ENCODE measurements at places on chromosomes 2 and 18. TPM values are rescaled to one million over a fixed set of nuclear protein-coding genes. Genes with fewer than 3 reads are reported as not detected.

The CNDP1 gene
- 0.29 TPM for total RNA-seq

The SCN3A gene
- total RNA-seq: not detected

The TRAK2 gene
- 13.8 TPM for total RNA-seq

DNA sequence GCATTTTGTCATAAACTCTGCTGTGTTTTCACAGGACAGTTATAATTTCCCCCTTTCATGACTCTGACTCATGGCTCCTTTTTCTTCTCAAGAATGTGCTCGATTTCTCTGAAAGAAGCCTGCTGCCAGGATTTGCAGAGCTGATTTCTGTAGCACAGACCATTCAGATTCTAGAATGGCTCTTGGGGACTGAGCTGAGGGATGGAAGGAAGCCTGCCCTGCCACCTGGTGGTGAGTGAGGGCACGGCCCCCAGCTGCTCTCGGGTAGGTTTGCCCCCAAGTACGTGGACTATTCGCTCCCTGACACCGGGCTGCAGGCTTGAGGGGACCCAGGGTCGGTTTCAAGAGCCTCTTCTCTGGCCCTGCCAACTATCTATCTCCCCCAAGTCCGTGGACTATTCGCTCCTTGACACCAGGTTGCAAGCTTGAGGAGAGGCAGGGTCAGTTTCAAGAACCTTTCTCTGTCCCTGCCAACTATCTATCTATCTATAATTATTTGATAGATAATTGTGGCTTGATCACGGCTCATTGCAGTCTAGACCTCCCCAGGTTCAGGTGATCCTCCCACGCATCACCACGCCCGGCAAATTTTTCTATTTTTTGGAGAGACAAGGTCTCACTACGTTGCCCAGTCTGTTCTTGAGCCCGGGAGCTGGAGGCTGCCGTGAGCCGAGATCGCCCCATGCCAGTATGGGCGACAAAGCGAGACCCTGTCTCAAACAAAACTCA lies 1.4 kb upstream of the SMYD5 start:
- peak overlapping the region; percentile 16 for H3K4me3 ChIP-seq
- no peaks in the 10 kb centered on the region for H3K36me3 ChIP-seq
- H3K27ac ChIP-seq: no peak overlapping the region
- peak; percentile 82 for DNase-seq
- H3K4me1 ChIP-seq: 0 out of 2 replicates have a peak, but pooled peaks cover 2% of the 10 kb centered on the region

- peaks cover 11% of the 10 kb centered on the region for H3K27me3 ChIP-seq
- no peaks in the 10 kb centered on the region for H3K4me1 ChIP-seq
- H3K36me3 ChIP-seq: no peaks in the 10 kb centered on the region
- no peak overlapping the region for H3K27ac ChIP-seq
Observed at GRCh38 chr2:9952856-9953503, 1.5 kb downstream of the GRHL1 start.

GRCh38 chr2:213065583-213066442 lies 85.6 kb downstream of the IKZF2 start:
- H3K27ac ChIP-seq: no peak overlapping the region
- H3K27me3 ChIP-seq: no peaks in the 10 kb centered on the region
- H3K36me3 ChIP-seq: no peaks in the 10 kb centered on the region
- no peak overlapping the region for H3K4me3 ChIP-seq
- H3K4me1 ChIP-seq: no peaks in the 10 kb centered on the region

DNA sequence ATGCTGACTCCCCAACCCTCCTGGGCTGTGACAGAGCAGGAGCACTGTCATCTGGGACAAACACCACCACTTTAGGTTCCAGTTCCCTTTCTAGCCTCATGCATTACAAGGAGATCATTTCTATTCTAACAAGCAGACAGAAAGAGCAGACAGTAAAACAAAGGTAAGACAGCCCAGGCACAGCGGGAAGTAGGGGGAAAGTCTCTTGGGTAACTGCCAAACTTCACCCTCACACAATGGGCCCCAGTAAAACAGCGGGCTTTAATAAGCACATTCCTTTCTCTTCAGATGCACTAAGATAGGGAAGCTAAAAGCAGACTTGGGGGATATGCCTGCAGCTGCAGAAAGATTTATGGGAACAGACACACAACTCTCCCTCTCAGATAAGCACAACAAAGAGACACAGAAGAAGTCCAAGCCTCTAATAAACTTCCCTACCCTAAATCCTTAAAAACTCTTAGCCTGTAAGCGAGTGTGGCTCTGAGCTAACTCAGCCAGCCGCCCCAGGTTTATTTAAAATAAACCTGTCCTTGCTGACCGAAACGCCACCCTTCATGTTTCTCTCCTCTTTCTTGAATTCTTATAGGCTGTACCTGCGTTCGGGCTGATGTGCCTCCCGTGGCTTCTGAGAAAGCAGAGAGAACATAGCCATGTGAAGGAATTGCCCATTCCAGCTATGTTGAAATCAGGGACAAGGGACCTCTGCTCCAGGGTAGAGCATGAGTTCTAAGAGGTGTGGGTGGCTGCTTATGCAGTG lies 726.8 kb upstream of the DDX18 start:
- peaks cover 3% of the 10 kb centered on the region for H3K4me1 ChIP-seq
- H3K27me3 ChIP-seq: no peaks in the 10 kb centered on the region
- peak overlapping the region; percentile 5 for H3K4me3 ChIP-seq
- DNase-seq: peak; percentile 58

DNA sequence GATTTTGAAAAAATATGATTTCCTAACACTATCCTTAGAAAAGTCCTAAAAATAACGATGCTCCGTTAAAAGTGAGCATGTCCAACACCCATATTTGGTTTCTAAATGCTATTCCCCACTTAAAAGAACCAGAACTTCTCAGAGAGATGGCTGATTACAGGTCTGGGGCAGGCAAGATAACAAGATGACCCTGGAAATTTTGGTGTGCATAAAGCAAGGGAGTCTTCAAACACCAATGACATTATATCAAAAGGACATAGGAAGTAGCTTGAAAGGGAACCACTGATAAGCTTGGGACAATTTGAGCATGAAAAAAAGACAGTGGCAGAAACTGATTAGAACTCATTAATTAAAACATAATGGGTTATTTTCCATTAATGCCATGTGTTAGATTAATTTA lies 17.9 kb downstream of the STK17B start:
- DNase-seq: no peak
- H3K27me3 ChIP-seq: no peaks in the 10 kb centered on the region
- no peak overlapping the region for H3K4me3 ChIP-seq

- H3K4me1 ChIP-seq: peaks cover 12% of the 10 kb centered on the region
- DNase-seq: peak; percentile 76
- peak overlapping the region; percentile 81 for H3K4me3 ChIP-seq
- H3K27me3 ChIP-seq: peaks cover 15% of the 10 kb centered on the region
- H3K27ac ChIP-seq: no peak overlapping the region
- H3K36me3 ChIP-seq: peaks cover 2% of the 10 kb centered on the region
Observed at GRCh38 chr2:219497495-219498279, 1.0 kb upstream of the GMPPA start.

Measured in H9 (cell line).